NCI-H526 (cell line): ENCODE measurements at places on chromosomes 11 and 22.

DNA sequence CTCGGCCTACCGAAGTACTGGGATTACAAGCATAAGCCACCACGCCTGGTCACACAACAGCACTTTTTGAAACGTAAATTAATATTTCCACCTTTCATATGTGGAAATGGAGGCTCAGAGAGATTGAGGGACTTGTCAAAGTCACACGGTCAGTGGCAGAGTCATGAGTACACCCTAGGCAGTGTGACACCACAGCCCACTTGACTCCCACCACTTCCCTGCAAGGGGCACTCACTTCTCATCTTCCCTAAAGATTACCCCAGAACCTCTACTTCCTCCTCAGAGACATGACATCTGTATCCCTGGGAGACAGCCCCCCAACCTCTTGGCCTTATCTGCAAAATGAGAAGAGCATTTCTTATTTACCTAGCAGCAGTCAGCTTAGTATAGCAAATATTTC is 16.5 kb upstream of the MYOD1 start:
- DNase-seq: no peak

GRCh38 chr11:79045018-79045799 is 395.6 kb downstream of the TENM4 start:
- DNase-seq: no peak

- peak; percentile 66 for DNase-seq
Observed at GRCh38 chr11:77819921-77820564, 479 bp downstream of the RSF1 start.

- DNase-seq: no peak
Observed at GRCh38 chr22:49726022-49726681, 101.5 kb downstream of the BRD1 start.

DNA sequence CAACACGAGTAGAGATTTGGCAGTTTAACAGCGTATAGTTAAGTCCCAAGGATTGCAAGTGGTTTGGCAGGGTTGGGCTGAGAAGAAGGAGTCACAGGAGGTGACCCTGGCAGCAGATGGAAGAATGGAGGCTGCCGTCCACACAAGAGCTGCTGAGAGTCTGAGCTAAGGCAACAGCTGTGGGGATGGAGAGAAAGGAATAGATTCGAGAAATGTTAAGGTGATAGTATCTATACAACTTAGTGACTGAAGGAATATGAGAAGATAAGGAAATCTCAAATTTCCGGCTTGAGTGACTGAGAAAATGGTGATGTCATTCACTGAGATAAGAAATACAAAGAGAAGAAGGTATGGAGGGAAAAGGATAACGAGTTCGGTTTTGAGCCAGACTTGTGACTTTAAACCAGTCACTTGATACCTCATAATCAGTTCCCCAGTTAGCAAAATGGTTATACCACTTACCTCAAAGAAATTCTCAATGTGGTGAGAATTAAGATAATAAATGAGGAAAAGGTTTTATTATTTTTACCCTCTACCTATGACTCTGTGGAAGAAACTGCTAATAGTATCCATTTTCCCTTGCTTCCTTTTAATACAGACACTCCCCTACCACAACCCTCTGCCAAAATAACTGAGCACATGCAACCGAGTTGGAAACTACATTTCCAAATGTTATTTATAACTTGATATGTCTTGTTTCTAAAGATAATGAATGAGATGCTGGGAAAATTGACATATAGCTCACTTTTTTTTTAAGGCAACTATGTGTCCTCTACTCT is 30.7 kb downstream of the FAM168A start:
- DNase-seq: no peak

DNA sequence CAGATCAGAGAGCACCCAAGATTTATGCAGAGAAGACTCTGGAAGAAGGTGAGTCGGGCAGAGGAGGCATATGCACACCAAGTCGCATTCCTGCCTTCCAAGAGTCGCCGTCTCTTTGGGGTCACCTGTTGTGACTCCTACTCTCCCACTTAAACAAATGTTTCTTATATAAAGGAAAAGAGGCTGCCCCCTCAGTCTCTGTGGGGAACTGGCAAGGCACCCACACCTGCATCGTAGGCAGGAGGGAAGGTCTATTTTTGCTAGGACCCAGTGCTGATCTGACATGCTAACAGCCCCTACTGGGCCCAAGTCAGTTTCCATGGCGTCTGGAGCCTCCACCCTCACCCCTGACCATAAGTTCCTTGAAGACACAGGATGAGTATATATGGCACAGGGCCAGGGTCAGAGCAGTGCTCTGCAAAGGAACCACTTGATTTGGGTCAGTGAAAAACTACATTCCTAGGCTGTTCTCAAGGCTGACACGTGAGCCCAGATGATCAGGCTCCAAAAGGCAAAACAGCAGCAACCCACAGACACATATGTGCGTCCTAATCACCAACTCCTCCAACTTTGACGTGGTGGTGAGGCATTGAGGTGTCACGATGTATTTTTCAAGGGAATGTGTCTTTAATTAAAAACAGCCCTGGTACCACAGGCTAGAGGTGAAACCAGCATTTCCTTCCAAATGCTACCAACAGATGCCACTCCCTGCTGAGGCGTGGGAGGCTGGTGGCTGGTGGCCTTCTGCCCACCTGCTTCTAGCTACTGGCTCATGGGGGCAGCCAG is 55.6 kb upstream of the CSNK2A3 start:
- DNase-seq: no peak

GRCh38 chr11:1751999-1752906 is 1.9 kb upstream of the IFITM10 start:
- DNase-seq: no peak

DNA sequence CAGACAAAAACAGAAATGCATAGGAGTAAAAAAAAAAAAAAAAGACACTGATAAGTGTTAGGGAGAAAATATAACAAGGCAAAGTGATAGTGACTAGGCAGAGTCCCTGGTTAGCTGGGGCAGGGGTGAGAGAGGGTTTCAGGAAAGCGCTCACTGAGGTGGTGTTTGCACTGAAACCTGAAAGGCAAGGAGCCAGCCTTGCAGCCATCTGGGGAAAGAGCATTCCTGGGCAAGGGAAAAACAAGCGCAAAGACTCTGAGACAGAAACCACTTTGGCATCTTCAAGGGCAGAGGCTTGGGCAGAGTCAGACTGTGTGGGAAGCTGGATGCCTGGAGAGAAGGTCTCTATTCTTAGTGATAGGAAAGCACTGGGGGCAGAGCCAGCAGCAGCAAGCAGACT is 14.5 kb downstream of the CLMP start:
- DNase-seq: no peak

DNA sequence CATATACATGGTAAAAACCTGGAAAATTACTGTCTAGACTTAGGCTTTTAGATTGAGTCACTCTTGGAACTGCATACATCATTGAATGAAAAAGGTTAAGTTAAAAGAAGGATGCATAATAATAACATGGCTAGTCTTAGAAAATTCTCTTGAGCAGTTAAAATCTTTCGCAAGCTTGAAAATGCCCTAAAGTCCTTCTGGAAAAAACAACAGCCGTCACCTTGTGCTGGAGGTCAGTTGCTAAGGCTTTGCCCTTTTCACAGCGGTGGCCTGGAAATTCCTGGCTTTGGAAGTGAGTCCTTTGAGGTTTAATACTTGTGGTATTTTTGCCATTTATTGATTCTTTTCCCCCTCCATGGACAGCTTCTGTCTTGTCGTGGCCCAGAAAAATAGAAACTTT is 17.4 kb upstream of the FBLN1 start:
- no peak for DNase-seq

DNA sequence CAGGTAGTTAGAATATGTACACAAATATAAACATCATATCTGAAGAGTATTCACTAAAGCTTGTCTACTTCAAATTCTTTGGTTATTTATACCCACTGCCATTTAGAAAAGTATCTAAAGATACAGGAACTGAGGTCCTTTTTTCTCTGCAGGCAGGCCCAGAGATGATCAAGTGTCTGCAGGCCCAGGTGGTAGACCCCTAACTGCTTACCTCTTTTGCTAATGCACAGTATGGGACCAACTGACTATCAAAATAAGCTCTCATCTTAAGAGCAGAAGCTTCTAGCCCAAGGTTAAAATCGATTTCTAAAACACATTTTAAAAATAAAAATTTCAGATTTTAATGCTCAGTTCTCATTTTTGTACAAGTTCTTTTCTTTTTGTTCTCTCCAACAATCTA is 81.5 kb downstream of the APOL5 start:
- DNase-seq: no peak

DNA sequence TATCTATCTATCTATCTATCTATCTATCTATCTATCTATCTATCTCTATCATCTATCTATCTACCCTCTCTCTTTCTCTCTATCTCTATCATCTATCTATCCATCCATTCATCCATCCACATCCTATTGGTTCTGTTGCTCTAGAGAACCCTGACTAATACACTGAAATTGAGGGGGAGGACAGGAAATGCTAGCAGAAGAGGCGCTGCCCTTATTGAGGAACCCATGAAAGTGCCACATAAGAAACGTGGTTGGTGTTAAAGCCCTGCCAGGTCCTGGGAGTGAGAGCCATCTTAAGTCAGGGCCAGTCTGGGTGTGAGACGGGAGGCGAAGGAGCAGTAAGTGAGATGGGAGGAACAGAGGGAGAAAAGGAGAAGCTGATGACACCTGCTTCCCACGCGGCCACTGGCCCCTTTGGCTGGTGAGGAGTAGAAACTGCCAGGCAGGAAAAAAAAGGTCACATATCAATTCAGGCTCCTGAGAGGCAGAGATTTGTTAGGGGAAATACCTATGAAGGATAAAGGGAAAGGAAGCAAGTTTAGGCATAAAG is 87.9 kb upstream of the PLET1 start:
- no peak for DNase-seq

DNA sequence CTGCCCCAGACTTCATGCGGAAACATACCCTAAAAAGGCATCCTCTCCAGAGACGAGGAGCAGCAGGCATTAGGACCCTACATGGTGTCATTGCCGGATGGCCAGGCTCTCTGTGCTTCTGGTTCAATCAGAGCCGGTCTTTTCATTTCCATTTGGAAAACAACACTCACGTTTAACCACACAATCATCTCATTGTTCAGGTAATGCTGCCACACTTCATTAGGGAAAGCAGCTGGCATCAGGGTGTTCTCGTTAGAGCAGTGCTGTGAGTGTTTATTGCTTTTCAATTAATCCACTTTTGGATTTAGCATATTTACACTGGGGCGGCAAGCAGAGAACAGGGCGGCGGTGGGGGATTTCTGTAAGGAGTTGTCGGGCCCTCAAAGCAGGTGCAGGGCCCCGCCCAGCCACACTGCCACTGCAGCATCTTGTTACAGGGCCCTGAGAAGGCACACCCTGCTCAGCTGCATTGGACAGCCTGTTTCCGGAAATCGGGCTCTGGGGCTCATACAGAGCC is 338.6 kb downstream of the SHANK2 start:
- peak; percentile 99 for DNase-seq

DNA sequence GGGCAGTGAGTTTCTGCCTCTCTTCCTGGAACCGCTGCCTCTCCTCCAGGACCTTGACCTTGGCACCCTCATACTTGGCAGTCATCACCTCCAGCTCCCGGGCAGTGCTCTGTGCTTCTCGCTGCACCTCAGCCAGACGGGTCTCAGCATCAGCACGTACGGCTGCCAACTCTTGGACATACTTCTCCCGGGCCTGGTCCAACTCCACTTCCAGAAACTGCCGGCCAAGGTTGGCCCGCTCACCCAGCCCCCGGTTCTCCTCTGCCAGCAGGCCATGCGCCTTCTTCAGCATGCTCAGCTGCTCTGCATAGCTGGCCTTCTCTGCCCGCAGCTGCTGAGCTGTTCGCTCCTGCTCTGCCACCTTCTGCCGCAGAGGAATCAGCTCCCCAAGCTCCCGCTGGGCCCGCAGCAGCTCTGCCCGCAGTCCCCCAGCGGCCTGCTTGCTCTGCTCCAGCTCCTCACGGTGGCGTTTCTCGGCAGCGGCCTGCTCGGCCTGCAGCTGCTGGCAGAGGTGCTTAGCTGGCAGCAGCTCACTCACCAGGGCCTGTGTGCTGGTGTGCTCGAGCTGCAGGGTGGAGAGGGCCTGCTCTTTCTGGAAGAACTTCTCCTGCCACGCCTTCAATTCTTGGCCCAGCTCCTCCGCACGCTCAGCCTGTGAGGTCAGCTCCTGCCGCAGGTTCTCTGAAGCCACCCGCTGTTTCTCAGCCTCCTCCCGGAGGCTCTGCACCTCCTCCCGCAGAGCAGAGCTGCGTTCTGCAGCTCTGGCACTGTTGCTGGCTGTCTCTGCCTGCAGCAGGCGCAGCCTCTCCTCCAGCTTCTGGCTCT is 14.4 kb downstream of the IL18BP start:
- DNase-seq: no peak

DNA sequence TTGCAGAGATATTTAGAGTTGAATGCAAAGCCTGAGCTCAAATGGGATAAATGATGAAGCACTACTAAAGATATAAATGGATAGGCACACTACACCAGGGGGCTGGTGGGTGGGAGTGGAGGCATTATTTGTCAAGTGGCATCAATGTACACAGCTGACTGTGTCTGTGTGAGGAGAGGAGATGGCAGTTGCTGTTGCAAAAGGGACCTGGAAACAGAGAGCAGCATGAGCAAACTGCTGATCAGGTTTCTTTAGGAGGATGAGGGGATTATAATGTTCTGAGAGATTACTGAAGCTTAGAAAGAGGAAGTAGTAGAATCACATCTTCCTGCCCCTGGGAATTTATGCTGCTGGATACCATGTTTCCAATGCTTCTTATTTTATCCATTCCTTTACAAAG is 39.4 kb upstream of the LIN7C start:
- DNase-seq: no peak

DNA sequence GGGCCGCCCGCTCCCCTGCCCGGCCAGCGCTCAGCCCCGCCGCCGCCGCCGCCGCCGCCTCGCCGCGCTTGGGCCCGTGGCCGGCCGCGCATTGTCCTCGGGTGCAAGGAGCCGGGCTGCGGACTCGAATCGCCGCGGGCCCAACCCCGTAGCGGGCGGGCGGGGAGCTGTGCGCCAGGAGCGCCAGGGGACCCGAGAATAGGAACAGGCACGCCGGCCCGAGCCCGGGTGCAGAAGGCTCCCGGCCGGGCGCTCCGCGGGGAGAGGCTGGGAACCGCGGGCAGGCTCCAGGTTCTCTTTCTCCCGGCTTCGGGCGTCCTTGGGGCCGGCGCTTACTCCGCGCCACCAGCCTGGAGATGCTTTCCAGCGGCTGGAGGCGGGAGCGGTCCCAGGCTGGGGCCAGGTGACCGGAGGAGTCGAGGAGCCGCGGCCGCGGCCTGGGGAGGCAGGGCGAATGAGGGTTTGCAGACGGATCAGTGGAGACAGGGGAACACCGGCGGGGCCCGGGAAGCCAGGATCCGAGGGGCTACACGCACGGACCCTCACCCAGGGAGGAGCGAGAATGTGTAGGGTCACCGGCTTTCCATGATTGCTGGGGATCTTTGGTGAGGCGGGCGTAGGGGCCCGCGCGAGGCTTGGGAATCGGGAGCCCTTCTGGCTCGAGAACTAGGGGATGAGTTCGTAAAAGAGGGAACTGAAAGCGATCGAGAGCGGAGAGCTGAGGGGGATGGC is 726 bp downstream of the PKNOX2 start:
- no peak for DNase-seq
